T-helper 9 cell (primary cell): ENCODE measurements at places on chromosomes 1 and 21.

GRCh38 chr1:153677718-153678518 is 570 bp upstream of the NPR1 start:
- DNase-seq: peak; percentile 17

- DNase-seq: no peak
These were observed 38.5 kb upstream of the ETV3 start for GRCh38 chr1:157176591-157177121.

DNA sequence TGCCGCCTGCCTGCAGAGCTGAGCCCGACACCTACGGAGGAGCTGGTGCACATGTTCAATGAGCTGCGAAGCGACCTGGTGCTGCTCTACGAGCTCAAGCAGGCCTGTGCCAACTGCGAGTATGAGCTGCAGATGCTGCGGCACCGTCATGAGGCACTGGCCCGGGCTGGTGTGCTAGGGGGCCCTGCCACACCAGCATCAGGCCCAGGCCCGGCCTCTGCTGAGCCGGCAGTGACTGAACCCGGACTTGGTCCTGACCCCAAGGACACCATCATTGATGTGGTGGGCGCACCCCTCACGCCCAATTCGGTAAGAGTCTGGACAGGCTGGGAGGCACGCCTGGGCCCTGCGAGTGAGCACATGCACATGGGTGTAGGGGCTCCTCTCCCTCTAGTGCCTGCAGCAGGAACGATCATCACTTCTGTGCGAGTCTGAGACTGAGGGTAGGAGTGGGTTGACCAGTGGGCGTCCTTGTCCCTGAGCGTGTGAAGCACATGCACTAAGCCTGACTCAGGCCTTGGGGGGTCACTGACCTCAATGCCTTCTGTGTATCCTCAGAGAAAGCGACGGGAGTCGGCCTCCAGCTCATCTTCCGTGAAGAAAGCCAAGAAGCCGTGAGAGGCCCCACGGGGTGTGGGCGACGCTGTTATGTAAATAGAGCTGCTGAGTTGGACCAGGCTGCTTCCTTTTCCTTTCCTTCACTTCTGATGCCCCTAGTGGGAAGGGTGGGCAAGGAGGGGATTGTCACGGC is 6.9 kb downstream of the DMAP1 start:
- no peak for DNase-seq

GRCh38 chr1:84008631-84009030 is 9.7 kb upstream of the TTLL7 start:
- DNase-seq: no peak

- DNase-seq: no peak
These were observed 19.4 kb upstream of the UBE2U start for GRCh38 chr1:64184003-64184440.
